ENCODE measurements at places on chromosomes 13 and 19. TPM values are rescaled to one million over a fixed set of nuclear protein-coding genes. Genes with fewer than 3 reads are reported as not detected.

GRCh38 chr13:31996601-31997000, 35.0 kb upstream of the FRY start:
- DNase-seq, result no peak

- no peak for DNase-seq
These were observed 295.3 kb downstream of the MZT1 start for GRCh38 chr13:72431981-72432682.

GRCh38 chr13:32417995-32418394, 9.9 kb downstream of the N4BP2L1 start:
- no peak for DNase-seq

Gene FOSB
- 5.7 TPM for polyA plus RNA-seq

- no peak for DNase-seq
These were observed 512 bp upstream of the REX1BD start for GRCh38 chr19:18587962-18588610.

DNA sequence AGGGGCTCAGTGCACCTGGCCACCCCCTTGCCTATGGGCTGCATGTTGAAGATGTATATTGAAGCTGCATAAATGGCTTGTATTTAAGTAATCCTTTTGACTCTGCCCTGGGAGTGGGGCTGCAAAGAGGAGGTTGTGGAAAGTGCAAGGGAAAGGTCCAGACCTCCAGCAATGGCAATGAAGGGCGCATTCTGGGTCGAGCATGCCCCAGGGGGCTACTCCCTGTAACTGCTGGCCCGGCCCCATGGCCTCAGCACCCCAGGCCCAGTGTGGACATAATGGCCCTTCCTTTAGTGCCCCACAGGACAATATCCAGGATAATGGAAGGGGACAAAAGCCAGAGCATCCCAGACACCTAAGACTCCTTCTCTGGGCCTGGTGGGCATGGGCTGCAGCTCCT, 43.1 kb upstream of the CHST8 start:
- no peak for DNase-seq

DNA sequence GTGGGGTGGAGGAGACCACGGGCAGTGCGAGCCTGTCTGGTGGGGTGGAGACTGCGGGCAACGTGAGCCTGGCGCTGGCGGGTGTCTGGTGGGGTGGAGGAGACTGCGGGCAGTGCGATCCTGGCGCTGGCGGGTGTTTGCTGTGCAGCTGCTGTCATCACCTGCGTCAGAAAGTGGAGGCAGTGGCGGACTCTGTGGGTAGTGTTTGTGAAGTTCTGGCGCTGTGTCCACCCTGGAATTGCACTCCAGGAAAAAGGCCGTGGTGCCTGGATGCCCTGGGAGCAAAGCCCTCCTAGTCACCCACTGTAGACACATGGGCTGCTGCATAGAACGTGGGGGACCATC, 6.2 kb downstream of the TEX29 start:
- no peak for DNase-seq

DNA sequence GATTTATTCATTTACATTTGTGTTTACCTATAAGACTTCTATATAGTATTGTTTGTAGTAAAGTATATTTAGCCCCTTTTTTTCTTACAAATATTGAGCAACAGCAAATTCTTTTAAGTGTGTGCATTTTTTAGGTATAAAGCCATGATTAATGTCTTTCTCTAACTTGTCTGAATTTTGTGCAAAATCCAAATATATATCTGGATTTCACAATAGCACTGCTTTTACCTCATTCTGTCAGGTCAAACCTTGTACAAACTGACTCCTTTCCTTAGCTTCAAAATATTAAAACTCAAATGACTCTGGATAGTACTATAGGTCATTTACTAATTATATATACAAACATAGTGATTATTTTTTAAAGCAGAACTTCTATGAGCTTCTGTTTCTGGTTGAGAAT, 563.0 kb upstream of the SPRY2 start:
- DNase-seq, result no peak

Gene SPATA13
- polyA plus RNA-seq, result 13.7 TPM

DNA sequence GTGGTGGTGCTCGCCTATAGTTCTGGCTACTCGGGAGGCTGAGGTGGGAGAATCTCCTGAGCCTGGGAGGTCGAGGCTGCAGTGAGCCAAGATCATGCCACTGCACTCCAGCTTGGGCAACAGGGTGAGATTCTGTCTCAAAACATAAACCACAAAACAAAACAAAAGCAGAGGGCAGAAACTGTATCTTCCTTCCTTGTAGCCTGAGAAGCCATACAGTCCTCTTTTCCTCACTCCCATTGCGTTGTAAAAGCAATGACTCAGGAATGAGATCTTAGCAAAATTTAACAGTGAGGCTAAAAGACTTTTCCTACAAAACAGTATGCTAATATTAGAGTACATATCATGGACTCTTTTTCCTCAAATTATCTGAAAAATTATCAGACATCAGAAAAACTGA, 130.9 kb downstream of the SHISA2 start:
- no peak for DNase-seq

DNA sequence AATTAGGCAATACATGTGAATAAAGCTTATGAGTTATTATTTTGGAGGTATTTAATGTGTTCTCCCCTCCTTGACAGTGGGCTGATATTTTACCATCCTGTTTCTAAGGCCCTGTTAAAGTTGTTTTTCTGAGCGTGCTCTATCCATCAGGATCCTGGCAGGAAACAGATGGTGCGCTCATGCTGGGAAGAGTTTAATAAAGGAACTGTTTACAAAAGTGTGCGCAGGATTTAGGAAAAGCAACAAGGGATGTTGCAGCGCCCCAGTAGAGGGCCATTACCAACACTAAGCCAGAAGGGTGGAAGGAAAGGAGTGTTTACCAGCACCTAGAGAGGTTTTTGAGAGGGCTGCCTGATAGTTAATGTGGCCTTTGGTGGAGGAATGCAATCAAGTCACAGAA, 374.5 kb downstream of the KCNRG start:
- DNase-seq, result no peak

- DNase-seq, result peak; percentile 73
These were observed at the start of gene SHISA2 for GRCh38 chr13:26051657-26052311. Gene SHISA2, minus strand, starts transcription at chr13:26052016. Its CDS starts 1,041 bp downstream, at chr13:26050975.

Gene CERS4
- polyA plus RNA-seq, result 55.1 TPM

DNA sequence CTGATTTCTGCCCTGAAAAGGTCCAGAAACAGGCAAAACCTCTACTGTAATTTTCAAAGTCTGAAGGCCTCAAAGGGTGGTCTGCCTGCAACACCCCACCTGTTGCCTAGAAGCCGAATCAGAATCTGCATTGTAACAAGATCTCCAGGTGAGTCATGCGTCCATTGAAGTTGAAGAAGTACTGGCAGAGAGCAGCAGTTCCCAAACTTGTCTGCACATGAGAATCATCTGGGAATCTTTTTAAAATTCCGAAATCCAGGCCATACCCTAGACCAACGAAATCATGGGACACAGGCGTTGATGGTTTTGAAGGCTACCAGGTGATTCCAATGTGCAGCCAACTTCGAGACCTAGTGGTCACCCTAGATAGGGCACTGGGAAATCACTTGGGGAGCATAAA, 16.0 kb upstream of the CLN5 start:
- no peak for DNase-seq

Gene CGB8
- polyA plus RNA-seq, result not detected

Gene ASPDH
- 0.74 TPM for polyA plus RNA-seq

DNA sequence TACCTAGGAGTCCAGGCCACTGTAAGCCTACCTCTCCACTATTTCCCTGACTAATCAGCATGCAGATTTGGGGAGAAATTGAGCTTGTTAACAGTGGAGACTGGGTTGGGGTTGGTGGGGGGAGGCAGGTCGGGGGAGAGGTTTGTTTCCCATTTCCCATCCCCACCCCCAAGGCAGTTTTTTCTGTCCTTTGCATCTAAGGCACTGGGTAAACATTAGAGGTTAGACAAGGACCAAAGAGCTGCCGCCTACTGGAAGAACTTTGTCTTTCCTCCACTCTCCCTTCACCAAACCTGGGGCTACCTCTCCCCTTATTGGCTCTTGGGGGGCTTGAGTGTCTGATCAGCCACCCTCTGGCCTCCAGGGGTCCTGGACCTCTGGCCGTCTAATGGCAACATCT, 953 bp downstream of the KCNN4 start:
- no peak for DNase-seq

Gene ZNF155
- 17.3 TPM for polyA plus RNA-seq

DNA sequence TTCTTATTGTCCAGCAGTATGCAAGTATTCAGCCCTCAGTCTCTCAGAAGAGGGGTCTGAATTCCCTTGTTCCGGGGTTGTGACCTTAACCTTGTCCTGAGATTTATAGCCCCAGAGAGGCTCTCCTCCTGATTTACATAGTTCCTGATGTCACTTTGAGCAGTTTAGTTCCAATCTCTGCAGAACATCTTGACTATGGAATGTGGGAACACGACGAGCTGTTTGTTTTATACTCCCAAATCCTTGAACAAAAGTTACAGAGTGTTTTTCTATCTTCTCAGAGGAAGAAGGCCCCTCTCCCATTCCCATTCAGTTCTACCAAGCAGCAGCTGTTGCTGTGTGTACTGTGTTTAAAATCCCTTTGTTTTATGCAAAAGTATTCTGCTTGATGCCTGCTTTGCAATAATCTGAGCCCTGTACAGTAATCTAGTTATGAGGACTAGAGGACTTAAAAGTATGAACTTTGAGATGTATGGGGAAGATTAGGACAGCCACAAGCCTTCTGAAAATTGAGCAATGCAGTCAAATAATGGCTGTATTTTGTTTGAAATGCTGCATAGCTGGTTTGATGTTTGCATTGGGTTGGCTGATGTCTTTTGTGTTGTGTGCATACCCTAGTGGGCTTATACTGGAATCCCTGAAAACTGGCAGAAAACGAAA, 74.7 kb downstream of the KL start:
- DNase-seq, result no peak

GRCh38 chr13:68099631-68100030, 869.5 kb upstream of the PCDH9 start:
- DNase-seq, result no peak

DNA sequence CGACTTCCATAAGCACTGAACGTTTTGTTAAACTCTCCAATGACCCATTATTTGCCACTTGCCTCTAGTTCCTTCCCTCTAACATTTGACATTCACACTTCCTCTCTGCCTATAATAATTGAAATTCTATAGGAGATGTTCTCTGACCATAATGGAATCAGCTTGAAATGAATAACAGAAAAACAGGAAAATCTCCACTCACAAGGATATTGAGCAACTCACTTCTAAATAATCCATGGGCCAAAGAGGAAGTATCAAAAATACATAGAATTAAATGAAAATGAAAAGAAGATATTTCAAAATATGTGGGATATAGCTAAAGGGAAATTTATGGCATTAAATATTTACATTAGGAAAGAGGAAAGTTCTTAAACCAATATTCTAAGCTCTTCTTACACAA, 3.4 kb upstream of the FCGBP start:
- no peak for DNase-seq

Gene EVI5L
- 11.3 TPM for polyA plus RNA-seq

Gene AKAP8L
- 116 TPM for polyA plus RNA-seq

GRCh38 chr19:57357406-57357805, 5.9 kb upstream of the TRAPPC2B start:
- DNase-seq, result no peak

Gene AMH
- polyA plus RNA-seq, result 2.7 TPM

GRCh38 chr13:29511980-29512379, 83.5 kb downstream of the SLC7A1 start:
- DNase-seq, result no peak

- no peak for DNase-seq
These were observed 325.1 kb downstream of the SLC7A1 start for GRCh38 chr13:29270271-29270985.

DNA sequence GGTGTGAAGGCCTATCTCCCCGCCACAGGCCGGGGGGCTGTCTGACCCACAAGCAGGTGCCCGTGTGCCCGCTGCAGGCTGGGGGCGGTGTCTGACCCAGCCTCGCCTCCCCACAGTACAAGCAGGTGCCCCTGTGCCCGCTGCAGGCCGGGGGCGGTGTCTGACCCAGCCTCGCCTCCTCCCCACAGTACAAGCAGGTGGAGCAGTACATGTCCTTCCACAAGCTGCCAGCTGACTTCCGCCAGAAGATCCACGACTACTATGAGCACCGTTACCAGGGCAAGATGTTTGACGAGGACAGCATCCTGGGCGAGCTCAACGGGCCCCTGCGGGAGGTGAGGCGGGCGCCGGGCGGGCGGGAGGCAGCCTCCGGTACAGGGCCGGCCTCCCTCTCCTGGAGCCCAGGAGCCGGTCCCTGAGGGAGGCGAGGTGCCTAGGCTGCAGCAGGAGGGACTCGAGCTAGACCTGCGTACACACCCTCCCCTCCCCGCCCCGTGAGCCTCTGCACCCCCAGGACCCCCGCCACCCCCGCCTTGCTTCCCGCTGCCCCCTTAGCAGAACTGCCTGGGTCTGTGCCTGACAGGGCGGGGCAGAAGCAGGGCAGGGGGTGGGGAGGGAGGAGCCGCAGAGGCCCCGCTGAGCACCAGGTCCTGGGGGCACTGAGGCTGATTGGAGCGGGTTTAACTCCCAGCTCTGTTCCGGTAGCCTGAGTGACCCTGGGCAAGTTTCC, 20.6 kb downstream of the HCN2 start:
- DNase-seq, result no peak

GRCh38 chr13:63117710-63118109, 1702.1 kb upstream of the PCDH20 start:
- DNase-seq, result no peak

Measured in left lung (tissue), 14 donors.